H7 (cell line): ENCODE measurements at places on chromosomes 3 and 15.

DNA sequence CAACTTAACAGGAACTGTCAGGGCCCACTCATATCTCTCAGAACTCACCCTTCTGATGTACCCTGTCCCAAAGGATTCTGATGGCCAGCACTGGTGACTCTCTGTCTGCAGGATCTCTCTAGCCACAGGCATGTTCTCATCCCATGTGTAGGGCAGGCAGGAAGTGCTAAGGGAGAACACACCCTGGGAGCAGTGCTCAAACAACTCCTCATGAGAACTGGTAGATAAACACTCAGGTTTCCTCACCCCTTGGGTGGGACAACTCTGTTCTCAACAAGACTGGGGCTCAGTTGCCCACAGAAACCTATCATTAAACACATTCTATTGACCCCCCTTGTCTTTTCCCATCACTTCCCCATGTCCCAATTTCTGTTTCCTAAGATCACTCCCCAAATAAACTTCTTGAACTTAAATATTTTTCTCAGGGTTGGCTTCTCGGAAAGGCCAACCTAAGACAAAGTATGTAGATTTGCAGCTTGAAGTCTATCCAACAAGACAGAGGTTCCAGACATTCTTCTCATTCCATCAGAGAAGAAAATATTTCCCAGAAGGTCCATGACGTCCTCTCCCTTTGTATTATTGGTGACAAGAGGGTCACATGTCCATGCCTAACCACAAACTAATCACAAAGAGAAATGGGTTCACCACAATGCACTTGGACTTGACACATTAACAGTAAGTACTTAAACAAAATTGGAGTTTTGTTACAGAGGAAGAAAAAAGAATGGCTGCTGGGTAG lies 276.6 kb upstream of the GADL1 start:
- DNase-seq = no peak

GRCh38 chr3:119731560-119732343 lies 28.9 kb downstream of the CFAP91 start:
- no peak for DNase-seq

DNA sequence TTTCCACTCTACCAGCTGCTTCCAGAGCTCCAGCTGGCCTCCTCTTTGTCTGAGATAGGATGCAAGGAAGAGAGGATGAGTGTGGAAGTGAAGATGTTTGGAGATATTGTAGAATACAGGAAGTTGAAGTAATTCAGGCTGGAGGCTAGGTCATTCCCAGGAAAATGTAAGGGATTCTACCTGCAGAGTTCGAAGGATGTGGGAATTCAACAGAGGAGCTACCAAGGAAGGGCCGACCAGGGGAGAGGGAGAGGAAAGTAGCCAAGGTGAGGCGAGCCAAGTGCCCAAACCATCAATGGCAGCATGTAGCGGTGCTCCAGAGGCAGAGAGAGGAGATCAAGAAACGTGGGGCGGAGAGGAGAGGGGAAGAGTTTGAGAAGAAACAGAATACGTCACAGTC lies 49.0 kb upstream of the EPHB3 start:
- DNase-seq = peak; percentile 19

GRCh38 chr3:28171962-28172361 lies 69.5 kb upstream of the CMC1 start:
- no peak for DNase-seq

- peak; percentile 79 for DNase-seq
Measured at GRCh38 chr15:76151599-76151974, 91.8 kb downstream of the TMEM266 start.

DNA sequence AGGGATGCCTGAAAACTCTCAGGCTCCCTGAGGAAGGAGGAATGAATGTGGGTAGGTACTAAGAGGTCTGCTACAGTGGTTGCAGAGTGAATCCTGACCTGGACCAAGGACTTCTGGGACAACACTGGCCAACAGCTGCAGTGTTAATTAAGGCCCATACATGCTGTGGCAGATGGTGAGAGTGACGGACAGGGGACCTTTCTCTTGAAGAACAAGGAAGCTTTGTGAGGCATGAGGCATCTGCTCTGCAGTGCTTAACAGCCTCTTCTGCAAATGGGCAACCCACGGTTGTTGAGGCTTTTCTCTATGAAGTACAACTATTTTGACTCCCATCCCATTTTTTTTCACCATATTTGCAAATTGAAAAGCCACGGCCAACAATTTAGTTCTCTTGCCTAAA lies 26.6 kb upstream of the ACAN start:
- DNase-seq = no peak

DNA sequence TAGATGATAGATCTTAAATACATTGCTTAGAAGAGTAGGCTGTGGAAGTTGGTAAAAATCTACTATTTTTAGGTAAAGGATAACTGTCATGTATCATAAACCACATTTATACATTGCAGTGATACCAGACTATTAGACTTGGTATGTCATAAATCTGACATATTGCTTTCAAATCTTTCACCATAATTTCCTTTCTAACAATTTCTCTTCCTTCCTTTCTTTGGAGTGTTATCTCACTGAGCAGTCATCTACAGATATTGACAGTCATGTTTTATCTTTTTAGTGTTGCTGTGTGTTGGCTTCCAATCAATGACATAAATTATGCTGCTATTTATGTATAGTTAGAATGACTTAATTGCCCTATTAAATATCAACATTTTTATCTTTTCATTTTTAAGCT lies 588.7 kb downstream of the TUSC7 start:
- no peak for DNase-seq

- no peak for DNase-seq
Measured at GRCh38 chr3:65479990-65480389, 558.7 kb downstream of the MAGI1 start.

DNA sequence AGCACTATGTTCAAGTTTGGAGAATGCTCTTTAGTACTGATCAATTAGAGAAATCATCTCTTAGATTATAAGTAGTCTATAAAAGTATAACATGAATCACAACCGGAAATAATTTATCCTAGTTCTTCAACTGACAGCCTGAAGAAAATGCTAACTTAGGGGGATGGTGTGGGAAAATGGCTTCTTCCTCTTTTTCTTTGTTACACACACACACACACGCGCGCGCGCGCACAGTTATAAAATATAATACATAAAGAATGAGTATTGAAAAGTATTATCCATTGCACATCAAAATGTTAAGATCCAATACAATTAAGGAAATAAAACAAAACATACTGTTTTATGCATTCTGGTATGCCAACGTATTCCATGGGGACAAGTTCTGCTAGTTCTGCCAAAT lies 11.2 kb upstream of the GTF2A2 start:
- DNase-seq = no peak

DNA sequence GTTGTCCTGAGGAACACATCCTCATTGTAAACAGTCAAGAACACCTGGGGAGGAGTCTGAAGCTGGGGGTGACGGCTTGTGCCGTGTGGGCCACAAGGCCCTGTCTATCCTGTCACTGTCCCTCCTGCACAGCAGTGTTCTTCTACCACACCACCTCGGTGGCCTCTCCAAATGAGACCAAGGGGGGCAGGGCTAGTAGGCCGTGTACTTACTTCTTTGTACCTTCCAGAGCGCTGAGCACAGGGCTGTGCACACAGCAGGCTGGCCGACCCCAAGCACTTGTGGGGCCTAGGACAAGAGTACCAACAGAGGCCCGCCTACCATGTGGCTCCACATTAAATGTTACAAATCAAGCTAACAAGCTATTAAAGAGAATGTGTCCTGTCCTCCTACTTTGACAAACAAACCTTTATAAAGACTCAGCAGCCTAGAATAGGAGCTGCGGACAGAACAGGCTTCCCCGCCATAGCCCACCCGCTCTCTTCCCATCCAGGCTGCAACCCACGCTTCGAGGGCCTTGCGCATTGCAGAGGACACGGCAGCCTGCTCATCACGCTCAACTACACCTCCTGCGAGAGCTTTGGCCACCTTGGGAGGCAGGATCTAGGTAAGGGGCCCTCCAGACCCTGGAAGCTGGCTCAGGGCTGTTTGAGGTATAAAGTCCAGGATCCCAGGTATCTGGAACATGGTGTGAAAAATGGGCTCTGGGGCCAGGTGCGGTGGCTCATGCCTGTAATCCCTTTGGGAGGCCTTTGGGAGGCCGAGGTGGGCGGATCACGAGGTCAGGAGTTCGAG lies 30.5 kb downstream of the MELTF start:
- no peak for DNase-seq

DNA sequence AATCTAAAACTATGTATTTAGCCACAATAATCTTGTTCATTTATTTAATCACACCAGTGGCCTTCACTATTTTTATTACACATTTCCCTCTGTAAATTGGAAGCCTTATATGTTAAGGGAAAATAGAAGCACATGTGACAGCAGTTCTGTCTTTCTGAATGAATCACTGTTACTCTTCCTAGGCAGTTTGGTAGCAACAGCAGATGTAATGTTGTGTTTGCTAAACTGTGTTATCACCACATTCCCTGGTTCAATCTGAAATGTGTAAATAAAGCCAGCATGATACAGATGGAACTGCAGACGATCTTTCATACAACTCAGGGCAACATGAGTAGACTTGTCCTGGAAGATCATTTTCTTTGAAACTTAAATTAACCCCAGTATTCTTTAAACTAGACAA lies 220.1 kb downstream of the MCTP2 start:
- DNase-seq = no peak

GRCh38 chr3:156395961-156396710 lies 158.8 kb downstream of the SSR3 start:
- no peak for DNase-seq

DNA sequence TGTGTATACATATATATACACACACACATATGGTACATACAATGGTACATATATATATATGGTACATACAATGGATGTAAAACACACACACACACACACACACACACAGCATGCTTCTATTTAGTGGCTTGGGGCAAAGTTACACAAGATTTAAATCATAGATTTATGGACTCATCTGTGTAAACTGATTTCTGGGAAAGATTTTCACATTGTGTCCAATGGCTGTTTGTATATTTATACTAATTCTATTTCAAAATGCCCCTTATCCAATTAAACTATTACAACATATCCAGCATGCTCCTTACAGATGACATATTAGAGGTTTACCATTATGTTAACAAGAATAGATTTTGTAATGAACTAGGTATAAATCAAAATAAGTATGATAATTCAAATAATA lies 94.9 kb downstream of the ANO10 start:
- DNase-seq = no peak

GRCh38 chr3:141122455-141123030 lies 71.4 kb downstream of the SPSB4 start:
- DNase-seq = no peak

DNA sequence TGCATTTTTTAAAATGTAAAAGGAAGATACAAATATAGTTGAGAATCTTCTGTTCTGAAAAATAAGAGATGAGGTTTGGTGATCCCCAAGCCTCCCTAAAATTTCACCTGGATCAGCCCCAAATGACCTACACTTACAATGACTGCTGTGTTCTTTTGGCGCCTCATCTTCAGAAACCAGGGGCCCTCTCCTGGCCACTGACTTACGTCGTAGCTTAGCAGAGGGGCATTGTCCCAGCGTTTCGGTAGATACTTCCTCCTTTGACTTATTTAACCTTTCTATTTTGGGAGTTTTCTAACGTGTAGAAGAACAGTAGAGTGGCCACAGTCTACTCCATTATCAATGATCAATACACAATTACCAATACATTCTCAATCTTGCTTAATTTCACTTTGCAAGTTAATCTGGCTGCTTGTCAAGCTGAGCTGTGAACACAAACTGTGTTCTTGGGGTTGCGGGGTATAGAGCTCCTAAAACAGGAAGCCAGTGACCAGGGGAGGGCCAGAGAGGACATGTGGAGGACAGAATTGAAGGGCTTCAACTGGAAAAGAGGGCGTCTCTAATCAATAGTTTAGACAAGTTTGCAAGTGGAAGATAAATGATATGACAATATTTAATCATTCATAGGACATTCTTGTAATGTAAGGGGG lies 419.5 kb downstream of the LPP start:
- peak; percentile 1 for DNase-seq

GRCh38 chr3:5510300-5510699 lies 322.8 kb downstream of the EDEM1 start:
- no peak for DNase-seq

DNA sequence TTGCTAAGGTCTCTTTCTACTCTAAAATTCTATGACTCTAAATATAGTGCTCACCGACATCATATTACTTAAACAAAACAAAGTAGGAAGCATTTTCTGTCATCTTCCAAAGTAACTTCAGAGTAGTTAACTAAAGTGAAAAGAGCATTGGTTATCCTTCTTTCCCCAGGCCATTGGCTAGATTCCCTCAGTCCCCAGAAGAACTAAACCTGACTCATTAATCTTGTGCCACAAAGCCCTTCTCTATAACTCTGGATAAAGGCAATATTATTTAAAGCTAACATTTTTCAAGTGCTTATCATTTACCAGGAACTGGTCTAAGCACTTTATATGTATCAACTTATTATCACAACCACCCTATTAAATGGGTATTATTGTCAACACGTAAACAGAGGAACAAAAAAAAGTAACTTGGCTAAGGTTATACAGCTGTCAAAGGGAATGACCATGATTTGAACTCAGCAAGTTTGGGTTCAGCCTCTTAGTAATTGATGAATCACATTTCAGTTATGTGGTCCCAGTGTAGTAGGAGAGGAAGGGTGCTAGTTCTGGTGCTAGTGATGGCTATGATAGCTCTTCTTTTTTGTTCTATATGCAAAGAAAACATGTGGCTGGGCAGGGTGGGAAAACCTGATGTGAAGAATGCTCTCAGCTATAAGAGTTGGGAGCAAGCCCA lies 304.9 kb downstream of the FGF12 start:
- no peak for DNase-seq

DNA sequence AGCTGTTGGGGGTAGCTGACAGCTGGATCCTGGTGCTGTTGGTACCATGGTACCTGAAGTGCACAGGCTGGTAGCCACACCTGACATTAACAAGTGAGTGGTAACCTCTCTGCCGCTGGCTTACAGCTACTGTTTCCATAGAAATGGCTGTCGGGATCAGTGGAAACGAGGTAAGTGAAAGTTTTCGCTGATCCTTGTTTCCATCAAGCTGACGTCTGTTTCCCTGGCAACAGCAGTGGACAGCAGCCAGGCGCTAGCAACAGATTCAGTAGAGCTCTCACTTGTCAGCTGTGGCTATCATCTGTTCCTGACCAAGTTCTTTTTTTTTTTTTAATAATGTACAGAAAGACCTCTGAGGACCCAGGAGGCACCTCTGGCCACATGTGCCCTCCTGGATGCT lies 166.2 kb downstream of the CHDH start:
- no peak for DNase-seq

GRCh38 chr3:184693011-184693975 lies 18.6 kb downstream of the MAGEF1 start:
- DNase-seq = peak; percentile 75

GRCh38 chr15:68623301-68623892 lies 44.6 kb downstream of the CORO2B start:
- no peak for DNase-seq

- DNase-seq = peak; percentile 91
Measured at GRCh38 chr15:68256675-68257450, 20.7 kb upstream of the FEM1B start.

GRCh38 chr15:50315814-50316630 lies 39.0 kb downstream of the GABPB1 start:
- DNase-seq = peak; percentile 40
